Fibroblast of pulmonary artery (primary cell): ENCODE measurements at places on chromosomes 7 and 10.

DNA sequence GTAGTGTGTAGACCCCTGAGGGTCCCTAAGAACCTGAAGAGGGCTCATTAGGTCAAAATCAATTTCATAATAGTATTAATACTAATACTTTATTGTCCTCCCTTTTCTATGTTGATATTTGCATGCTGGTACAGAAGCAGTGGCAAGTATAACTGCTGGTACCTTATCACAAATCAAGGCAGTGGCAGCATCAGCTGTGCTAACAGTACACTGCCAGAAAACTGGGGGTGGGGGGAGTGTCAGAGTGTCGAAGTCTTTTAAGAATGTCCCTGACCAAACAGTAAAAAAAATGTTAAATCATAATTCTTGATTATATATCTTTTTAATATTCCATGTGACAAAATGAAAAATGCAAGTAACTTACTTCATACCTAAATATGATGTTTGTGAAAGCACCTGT lies 716.9 kb downstream of the MAGI2 start:
- DNase-seq: no peak

DNA sequence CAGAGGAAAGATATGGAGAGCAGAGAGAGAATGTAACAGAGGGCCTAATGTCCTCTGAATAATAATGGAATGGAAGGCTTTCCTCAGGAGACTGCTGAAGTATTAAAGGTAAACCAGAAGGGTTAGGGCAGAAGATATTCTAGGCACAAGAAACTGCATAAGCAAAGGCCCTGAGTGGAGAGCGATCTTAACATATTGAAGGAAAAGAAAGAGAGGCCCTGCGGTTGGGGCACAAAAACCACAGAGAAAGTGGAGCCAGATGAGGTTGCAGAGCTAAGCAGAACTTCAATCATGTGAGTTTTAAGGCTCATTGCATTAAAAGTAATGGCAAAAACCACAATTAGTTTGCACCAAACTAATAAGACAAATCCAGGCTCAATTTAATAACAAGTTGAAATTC lies 115.8 kb upstream of the VSTM2A start:
- no peak for DNase-seq

GRCh38 chr7:28536259-28536658 lies 123.9 kb downstream of the CREB5 start:
- DNase-seq: peak; percentile 53

DNA sequence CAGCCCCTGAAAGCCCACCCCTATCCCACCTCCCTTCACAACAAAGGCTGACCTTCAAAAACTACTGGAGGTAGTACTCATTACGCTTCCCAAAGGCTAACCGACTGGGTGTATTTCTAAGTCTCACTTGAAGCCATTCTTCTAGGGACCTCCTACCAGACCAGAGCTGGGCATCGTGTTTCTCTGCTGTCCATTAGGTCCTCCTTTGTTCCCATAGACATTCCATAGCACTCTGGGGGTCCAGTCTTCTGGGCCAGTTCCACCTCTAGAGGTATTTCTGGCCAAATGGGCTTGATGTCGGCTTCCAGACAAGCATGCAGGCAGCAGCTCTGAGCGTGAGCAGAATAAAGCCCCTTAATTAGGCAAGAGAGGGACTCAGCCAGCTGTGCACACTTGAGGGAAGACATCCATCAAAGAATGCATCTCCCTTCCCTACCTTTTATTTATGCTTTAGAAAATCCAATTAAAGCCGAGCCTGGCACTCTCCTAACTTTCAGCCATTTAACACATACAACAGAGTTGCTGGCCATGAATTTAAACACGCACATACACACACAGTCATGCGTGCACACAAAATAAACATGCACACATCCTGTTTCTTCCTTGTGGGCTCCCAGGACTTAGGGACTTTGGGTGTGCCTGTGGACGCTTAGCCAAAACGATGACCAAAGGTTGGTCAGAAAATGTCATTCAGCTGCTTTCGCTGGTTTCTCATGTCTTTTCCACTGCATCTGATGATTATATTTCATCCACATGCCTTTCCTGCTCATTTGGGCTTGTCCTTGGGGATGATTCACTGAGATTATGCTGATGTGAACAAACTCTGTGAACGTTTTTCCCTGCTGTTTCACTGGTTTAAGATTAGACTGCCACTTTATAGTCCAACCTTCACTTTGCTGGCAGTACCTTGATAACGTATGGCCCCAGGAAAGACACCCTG lies 362.0 kb upstream of the NFE2L3 start:
- no peak for DNase-seq

GRCh38 chr10:128642023-128642422 lies 515.8 kb upstream of the MKI67 start:
- DNase-seq: no peak

DNA sequence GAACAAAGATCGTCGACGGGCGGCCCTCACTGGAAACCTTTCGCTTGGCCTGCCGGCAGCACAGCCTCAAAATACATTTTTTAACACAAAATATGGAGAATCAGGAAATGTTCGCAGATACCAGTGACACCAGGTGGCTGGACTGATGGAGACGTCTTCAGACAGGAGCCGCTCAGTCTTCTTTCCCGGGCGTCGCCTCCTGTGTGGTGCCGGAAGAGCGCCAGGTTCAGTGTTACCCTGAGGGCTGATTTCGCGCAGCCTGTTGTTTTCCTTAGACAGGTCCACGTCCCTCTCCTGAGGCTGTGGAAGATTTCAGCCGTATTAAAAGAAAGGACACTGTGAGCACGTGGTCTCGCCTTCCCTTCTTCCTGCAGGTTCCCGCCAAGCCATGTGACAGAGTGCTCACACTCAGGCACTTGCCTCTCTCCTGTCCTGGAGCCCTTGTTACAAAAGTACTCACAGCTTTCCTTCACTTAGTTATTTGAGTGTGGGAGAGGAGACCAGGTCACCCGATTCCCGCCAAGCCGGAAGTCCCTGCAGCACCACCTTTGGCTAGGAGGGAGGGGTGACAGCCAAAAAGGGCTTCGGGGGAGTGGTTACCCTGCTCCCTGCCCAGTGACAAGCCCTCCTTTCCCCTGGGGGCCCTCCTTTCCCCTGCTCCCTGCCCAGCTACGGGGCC lies 21.7 kb upstream of the PWWP2B start:
- no peak for DNase-seq

DNA sequence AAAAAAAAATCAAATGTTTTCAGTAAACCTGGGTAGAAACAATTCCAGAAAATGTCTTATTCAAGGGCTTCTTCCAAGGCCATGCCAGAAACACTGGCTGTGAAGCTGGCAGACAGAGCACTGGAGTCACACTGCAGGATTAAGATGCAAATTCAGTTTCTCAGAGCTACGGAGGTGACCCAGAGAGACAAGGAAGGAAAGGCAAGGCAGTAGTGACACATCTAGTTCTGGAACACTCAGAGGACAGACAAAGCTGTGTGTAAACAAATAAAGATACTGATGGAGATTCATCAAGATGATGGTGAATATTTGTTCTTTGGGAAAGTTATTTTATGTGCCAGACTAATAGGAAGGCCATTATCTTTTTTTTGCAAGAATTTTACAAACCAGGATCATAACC lies 608.3 kb upstream of the C7orf33 start:
- no peak for DNase-seq

GRCh38 chr7:84549409-84549808 lies 354.8 kb upstream of the SEMA3A start:
- DNase-seq: no peak

- peak; percentile 67 for DNase-seq
Measured at GRCh38 chr10:116287906-116288501, 15.0 kb upstream of the GFRA1 start.

- no peak for DNase-seq
Measured at GRCh38 chr10:18325889-18326531, 185.8 kb downstream of the CACNB2 start.

DNA sequence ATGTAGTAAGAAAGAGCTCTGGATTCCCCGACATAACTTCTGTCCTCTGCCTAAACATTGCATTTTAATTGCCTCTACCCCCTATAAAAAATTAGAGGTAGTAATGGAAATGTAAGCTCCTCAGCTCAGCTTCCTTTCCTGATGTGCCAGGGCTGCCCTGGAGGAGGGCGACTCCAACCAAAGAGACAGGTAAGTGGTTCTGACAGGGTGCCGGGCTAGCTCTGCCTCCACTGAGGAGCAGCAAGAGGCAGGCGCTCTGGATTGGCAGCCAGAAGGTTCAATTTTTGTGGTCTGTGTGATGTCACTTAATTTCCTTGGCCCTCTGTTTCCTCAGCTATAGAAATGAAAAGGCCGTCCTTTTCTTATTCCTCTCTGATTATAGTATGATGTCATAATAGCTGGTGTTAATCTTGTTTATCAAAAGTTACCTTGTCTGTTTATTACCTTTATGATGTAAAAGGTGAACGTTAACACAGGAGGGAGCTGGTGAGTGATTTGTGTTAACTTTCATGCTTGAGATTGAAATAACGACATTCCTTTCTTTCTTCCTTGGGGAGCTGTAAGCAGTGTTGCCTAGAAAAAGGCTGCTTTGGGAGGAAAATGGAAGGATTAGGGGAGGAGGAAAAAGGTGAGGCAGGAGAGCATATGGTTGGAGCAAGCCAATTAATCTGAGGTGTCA lies 51.8 kb downstream of the ANLN start:
- DNase-seq: no peak

DNA sequence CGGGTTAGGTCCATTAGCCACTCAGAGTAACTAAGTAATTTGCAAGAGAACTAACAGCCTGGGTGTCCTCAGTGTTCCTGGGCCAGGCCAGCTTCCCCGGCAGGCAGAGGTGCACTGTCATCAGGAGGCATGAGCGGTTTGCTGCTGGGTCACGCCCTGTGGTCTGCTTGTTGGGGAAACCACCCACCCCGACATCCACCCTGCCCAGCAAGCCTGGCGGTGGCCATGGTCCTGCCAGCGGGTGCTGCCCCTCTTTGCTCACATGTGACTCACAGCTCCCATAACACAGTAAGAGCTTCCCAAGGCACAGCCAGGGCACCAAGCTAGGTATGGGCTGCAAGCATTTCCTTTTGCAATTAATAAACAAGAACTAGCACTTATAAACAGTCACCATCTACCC lies 75.9 kb downstream of the RGS10 start:
- no peak for DNase-seq

DNA sequence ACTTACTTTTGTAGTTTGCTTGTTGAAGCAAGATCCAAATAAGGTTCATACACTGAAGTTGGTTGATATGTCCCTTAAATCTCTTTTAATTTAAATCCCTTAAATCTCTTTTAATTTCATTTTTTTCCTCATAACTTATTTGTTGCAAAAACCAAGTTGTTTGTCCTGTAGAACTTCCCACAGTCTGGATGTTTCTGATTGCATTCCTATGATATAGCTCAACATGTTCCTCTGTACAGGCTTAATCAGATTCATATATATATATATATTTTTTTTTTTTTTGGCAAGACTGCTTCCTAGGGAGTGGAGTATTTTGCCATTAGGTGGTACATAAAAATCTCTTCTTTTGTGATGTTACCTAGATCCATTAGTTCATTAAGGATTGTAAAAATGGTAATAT lies 174.9 kb upstream of the MKLN1 start:
- no peak for DNase-seq

DNA sequence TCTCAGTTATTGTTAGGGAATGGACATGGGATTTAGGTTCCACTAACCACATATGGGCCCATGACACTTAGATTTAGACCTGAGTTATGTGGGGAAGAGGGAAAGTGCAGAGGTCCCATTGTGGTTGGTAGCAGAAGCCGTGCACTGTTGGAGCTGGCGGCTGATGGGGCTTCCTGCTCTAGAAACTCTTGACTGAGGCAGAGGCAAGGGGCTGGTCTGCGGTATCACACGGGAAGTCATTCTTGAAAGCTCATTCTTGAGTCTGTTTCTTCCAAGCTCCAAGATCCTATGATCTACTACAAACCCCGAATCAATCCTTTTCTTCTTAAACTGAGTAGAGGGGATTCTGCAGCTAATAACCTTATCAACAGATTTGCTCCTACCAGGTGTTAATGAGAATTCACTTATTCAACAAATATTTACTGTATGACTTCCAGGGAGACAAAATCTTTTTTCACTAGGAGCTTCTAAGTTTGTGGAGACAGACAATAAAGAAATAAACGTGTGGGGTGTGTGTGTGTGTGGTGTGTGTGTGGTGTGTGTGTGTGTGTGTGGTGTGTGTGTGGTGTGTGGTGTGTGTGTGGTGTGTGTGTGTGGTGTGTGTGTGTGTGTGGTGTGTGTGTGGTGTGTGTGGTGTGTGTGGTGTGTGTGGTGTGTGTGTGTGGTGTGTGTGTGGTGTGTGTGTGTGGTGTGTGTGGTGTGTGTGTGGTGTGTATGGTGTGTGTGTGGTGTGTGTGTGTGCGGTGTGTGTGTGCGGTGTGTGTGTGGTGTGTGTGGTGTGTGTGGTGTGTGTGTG lies 57.1 kb downstream of the AOC1 start:
- no peak for DNase-seq
